ENCODE measurements at places on chromosomes 4 and X.

DNA sequence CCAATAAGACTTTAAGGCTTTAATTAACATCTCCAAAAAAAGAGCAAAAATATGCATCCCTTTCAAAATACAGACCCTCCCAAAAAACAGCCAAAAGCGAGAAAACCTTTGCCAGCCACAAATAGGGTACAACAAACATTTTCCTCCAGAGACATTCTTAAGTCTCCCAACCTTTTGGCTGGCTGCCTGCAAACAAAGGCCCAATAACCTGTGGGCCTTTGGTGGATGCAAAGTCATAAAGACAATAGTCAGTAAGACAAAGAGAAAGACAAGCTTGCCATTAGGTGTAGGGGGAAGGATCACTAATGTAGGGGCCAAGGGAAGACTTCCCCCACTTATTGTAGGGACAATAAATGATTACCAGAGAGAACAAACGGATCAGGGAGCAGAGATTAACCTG lies 215.5 kb upstream of the ZFP42 start:
- no peak for DNase-seq

GRCh38 chr4:47167081-47168035 lies 136.0 kb downstream of the GABRB1 start:
- no peak for DNase-seq

DNA sequence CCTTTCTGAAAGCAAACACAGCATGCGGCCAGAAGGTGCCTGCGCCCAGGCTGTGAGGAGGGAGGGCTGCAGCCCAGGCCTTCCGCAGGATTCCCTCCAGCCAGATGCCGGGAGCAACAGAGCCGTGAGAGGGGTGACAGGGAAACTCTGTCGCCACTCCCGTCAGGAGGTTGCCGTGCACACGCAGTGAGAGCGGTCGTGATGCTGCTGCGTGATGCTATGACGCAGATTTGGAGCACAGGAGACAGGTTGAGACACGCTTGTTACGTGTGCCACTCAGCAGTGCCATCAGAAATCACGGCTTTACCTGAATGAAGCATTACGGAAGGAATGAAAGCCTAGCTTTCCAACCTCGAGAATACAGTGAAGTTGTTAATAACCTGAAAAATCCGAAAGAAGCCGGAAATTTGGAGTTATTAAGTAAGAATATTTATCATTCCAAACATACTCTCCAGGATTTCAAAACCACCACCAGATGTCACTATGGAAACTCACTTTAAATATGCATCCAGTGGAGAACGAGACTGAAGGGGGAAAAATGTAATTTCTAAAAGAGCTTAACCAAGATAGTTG lies 54.4 kb downstream of the FAT1 start:
- DNase-seq: peak; percentile 89

- no peak for DNase-seq
Observed at GRCh38 chrX:101693476-101693875, 33.8 kb upstream of the ARMCX2 start.

GRCh38 chr4:3115637-3116270 lies 41.3 kb downstream of the HTT start:
- DNase-seq: peak; percentile 31

Data from AG10803 (cell line).